ENCODE measurements at places on chromosomes 4 and X.

DNA sequence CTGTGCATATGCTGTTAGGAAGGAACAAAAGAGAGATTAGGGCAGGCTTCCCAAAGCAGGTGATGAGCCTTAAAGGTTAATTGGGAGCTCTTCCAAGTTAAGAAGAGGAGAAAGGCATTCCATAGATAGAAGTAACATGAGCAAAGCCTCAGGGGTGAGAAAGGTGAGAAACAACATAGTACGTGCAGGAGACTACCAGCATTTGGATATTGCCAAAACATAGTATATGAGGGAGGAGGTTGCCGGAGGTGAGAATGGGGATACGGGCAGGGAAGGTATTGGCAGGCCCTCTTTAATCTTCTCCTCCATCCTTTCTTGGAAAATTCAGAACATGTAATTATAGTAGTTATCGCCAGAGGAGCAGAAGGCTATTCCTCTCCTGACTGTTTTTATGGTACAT lies 96.1 kb upstream of the MBNL3 start:
- DNase-seq = no peak

DNA sequence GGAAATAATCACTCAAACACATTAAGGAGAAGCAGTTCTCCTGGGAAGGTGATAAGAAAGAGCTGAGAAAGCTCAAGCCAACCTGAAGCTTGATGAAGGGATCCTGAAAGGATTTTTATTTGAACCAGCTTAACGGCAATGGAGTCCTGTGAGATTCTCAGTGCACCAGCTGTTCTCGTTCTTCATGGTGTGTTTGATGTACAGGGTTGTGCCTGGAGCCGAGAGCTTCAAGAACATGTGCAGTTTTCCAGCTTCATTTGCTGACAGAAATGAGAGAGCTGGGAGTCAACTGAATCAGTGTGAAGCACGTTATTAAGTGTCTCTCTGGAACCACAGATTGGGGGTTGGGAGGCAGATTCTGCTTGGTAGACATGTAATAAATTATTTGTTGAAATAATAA lies 115.7 kb downstream of the ANKRD50 start:
- no peak for DNase-seq

DNA sequence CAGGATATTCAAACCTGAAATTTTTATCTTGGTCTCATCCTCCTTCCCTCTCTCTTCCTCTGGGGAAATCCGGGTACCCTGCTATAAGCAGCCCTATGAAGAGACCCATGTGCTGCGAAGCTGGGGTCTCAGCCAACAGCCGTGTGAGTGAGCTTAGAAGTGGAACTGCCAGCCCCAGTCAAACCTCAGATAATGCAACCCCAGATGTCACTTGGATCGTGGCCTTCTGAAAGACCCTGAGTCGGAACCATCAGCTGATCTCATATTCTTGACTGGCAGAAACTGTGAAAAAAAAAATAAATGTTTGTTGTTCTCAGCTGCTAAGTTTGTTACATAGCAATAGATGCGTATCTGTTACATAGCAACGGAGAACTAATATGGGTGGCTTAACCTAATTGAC lies 198.1 kb upstream of the NPY2R start:
- DNase-seq = no peak

DNA sequence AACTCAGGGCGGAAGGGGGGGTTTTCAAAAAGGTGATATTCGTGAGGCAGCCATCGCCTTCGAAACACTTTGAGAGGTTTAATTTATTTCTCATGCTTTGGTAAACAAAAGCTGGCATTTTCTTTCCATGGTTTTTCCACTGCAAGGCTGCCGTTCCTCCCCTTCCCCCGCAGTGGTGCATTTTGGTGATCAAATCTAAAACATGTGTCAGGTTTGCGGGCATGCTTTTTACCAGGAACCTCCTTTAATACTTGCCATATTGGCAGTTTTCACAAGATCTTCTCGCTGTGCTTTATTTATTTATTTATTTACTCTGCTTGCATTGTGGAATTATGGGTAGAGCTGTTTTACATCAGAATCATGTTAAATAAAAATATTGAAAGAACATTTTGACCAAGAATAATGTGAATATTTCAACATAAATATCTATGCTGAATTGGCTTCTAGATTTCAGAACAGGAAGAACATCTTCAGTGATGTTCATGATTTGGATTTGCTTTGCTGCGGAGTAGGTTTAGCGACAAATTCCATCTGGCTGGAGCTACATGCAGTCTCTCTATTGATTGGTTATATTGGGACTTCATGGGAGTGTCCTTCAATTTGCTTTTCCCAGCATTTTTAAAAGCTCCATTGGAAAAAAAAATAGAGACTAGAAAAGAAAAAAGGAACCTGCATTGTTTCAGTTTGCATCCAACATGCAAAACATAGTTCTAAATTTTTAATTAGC lies 54.4 kb downstream of the STOX2 start:
- no peak for DNase-seq

DNA sequence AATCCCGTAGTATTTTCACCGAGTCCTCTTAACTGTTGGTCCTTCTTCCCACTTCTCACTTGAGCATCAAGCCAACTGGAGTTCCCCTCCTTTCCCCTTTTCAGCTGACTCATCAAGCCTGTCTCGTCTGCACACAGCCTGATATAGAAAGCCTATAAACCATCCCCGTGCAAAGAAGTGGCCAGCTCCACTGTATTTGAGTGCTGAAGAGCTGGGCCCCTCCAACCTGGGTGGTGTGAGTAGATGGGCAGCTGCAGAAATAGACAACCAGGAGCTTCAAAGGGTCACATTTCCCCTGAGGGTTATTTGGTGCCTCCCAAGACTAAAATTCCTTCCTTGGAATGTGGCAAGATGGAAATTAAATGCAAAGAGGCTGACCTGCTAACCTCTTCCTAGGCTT lies 199.7 kb downstream of the HS6ST2 start:
- DNase-seq = no peak
